ENCODE measurements at places on chromosomes 16 and 17.

DNA sequence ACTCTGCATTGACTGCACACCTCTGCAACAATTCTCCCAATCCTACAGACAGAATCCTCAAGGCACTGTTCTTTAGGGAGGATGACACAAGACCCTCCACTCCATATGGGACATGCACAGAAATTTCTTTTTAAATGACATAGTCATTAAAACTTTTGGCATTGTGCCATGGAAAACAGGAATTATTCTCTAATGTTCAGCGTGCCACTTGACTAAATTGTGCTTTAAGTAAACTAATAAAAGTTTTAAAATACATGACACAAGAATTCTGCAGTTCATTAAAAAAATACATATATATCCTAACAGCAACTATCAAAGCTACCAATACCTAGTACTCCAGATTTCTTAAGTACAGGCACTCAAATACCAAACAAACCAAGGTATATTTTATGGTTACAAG lies 16.0 kb downstream of the CEP112 start:
- no peak for DNase-seq

DNA sequence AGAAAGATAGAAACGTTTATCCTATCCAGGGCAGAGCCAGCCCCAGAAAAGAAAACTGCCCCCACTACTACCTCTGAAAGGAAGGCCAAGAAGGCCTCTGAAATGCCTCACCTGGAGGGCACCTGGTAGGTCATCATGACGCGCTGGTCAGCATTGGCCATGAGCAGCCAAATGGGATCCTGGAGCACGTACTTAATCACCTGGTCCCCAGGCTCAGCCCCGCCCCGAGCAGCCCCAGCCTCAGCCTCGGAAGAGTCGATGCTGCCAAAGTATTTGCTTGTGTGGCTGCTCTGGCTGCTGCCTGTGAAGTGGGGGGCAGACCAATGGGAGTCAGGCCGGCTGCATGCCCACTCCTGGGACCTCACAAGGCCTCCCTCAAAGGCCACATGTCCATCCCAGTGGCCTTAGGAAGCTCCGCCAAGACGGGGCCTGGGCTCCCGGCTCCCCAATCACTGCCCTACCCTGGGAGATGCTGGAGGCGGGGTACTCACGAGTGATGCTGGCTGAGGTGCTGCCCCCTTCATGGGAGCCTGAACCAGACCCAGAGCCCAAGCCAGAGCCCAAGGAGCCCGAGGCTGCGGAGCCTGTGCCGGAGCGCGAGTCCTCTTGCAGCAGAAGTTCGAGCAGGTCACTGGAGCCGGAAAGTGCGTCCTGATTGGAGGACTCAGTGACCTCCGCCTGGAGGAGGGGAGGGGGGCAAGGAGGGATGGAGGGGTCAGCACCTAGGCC lies 9.9 kb downstream of the PER1 start:
- no peak for DNase-seq

DNA sequence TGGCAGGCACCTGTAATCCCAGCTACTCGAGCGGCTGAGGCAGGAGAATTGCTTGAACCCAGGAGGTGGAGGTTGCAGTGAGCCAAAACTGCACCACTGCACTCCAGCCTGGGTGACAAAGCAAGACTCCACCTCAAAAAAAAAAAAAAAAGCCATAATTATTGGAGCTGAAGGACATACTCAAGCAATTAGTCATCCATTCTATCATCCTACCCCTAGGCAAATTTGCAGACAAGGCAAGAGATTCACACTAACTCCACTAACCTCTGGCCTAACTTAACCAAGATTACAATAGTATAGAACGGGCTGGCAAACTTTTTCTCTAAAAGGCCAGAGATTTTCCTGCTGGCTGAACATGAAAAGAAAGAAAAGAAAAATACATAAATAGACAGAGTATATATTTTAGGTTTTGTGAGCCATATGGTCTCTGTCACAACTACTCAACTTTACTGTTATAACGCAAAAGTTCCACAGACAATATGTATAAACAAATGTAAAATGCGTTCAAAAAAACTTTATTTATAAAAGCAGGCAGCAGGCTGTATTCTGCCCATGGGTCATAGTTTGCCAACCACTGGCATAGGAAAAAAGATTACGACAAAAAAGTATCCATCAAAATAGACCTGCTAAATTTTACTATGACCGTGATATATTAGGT lies 29.7 kb downstream of the BRIP1 start:
- no peak for DNase-seq

GRCh38 chr17:41937970-41938954 lies 7.8 kb downstream of the ODAD4 start:
- DNase-seq, result no peak

DNA sequence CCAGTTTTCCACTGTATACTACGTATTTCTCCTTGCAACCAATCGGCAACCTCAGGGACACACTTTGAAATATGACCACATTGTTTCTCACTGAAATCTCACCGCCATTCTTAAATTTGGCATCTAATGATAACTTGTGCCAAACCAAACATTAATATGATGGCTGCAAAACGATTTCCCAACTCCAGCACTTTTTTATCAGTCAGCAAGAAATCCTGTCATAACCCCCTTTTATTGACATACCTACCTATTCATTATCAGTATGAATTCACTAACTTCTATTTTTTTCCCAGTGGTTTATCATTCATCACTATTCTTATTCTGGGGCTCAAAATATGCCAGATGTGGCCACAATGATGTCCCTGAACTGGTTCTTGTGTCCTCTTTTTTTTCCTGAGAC lies 15.8 kb downstream of the MBTD1 start:
- DNase-seq, result no peak

DNA sequence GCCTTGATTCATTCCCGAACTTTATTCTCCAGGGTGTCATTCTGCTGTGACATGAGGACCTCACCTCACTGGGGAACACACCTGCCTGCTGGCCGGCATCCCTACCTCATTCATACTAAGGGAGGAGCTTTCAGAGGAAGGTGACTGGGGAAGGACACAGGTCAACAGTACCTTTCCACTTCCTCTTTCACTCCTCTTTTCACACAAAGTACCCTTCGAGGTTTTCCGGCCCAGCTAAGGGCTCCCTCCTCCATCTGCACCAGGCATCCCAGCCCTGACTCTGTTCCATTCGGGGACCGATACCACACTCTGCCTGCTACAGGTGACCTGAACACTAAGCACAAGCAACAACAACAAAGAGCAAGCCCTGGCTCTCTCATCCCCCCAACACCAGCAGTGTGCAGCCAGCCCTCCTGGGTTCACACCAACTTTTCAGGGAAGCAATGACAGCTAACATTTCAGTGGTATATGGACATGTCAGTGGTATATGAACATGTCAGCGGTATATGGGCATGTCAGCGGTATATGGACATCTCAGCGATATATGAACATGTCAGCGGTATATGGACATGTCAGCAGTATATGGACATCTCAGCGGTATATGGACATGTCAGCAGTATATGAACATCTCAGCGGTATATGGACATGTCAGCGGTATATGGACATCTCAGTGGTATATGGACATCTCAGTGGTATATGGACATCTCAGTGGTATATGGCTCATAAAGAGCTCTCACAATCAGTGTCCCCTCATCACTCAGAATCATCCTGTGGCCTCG lies 16.0 kb downstream of the TRIM25 start:
- no peak for DNase-seq

DNA sequence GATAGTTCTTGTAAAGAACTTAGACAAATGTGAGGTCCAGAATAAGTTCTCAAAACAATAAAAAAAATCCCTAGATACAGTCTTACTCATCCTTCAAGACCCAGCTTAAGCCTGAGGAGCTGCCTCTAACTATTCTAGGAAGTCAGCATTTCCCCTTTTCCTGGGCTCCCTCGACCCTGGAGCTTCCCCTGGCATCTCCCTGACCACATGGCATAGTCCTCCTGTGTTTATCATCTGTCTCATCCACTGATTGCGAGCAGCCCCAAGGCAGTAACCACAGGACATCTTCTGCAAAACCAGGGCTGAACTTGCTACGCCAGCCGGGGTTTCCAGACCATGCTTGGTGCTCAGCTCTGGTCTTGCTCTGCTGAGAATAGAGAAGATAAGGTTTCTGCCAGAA lies 36.7 kb upstream of the NLRP1 start:
- no peak for DNase-seq

DNA sequence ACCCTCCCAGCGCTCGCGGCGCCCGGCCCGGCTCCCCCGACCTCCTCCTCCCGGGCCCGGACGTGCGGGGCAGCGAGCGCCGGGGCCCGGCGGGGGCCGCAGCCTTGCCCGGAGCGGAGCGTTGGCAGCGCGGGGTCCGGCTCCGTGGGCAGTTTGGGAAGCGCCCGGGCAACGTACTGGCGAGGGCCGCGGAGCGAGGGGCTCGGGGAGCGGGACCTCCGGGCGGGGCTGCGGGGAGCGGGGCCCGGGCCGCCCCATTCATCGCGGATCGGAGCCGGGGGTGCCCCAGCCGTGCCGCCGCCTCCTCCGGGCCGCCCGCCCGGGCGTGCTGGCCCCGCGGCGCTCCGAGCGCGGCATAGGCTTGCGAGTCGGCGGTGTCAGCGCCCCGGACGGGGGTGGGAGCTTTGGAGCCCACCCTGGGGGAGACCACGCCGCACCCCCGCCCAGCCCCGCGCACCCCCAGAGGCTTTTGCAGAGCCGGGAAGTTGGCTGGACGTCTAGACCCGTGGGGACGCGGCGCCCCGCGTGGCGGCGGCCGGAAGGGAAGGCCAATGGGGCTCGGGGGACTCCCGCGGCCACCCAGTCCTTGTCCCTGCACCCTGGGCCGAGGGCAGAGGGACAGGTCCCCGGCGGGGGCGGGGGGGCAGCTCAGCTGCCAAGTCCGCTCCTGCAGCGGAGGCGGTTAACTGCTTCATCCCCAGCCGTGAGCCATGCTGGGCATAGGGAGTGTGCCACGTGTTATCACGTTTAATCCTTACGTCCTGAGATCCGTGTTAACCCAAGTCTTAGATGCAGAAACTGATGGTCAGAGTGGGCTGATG lies 852 bp downstream of the ZNF469 start:
- no peak for DNase-seq

GRCh38 chr17:298791-299450 lies 53.7 kb downstream of the RPH3AL start:
- DNase-seq, result no peak

- no peak for DNase-seq
Measured at GRCh38 chr17:79031996-79032875, 8.3 kb downstream of the C1QTNF1 start.

DNA sequence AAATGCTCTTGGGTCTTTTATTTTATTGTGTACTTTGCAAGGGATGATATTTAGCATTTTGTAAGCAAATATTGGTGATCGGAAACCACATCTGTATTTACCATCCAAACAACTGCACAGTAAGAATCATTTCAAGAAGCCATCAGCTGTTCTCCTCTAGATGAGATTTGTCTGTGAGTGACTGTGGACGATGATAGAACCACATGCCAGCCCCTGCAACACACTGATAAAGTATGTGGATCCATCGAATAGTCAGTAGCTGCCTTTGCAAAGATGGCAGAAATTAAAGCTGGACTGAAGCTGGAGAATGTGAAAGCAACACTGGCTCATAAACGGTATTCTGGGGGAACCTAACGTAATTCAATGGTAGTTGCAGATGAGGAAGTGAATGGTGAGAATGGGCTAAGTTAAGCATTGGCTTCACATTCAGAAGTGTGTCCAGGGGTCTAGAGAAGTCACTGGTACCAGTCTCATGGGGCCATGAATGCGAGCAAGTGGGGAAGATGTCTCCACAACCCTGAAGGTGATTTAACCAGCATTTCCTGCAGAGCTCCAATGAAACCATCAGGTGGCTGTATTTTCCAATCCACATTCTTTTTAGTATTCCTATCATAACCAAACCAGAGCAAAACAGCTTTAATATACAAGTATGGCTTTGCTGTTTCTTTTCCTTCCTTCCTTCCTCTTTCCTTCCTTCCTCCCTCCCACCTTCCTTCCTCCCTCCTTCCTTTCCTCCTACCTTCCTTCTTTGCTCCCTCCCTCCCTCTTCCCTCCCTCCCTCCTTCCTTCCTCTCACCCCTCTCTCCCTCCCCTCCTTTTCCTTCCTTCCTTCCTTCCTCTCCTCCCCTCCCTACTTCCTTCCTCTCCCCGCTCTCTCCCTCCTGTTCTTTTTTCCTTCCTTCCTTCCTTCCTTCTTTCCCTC lies 169.4 kb downstream of the ABCA8 start:
- DNase-seq, result no peak

DNA sequence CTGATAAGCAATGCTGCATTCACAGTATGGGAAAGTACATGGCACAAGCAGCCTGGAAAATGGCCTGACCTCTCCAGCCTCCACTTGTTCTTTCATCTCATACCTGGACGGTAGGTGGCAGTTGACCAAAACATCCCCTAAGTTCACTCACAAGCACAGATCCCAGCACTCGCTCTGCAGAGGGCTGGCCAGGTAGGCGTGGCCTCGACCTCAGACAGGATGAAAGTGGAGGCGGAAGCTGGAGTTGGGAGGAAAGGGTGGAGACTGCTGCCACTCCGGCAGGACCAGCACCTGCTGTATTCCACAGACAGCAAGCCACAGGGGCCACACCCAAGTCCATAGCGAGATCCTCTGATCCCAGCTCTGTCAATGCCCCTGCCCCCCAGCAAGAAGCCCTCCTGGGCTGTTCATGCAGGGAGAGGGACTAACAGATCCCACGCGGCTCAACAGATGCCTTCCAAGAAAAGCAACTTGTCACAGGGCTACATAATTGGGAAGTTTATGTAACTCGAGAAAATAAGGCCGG lies 31.3 kb downstream of the ZCCHC14 start:
- DNase-seq, result peak; percentile 20

- no peak for DNase-seq
Measured at GRCh38 chr16:68659412-68660358, 14.6 kb downstream of the CDH3 start.

GRCh38 chr16:78288888-78289287 lies 189.4 kb downstream of the WWOX start:
- DNase-seq, result no peak

DNA sequence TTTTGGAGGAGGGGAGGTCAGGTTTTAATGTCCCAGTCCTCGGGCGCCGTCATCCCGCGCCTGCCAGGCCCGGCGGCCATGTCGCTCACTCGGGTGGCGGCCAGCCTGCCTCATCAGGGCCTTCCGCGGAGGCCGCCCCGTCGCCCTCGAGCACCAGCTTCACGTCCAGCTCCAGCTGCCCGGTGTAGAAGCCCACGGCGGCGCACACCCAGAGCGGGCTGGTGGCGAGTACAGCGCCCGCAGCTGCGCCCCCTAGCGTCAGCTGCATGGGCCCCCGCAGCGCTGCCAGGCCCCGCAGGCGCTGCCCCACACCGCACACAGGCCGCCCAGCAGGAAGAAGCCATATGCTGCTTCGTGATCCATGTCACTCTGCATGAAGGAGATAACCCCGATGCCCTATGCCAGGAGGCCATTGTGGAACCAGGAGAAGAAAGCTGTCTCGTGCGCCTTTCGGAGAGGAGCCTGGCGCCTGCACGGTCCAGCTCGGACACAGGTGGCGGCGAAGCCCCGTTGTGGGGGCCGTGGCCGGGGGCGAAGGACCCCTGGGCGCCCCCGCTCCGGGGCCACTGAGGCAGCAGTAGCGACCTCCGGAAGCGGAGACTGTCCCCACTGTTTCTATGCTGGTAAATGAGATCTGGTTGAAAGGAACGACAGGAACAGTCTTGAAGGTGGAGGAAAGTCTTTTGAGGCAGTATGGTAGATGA lies 9.6 kb downstream of the AP2B1 start:
- DNase-seq, result no peak

GRCh38 chr16:12063004-12063395 lies 86.5 kb downstream of the SNX29 start:
- no peak for DNase-seq

All from activated naive CD8-positive, alpha-beta T cell treated with anti-CD3 and anti-CD28 coated beads for 36 hours (primary cell).